ENCODE measurements at places on chromosomes 3 and 15.

DNA sequence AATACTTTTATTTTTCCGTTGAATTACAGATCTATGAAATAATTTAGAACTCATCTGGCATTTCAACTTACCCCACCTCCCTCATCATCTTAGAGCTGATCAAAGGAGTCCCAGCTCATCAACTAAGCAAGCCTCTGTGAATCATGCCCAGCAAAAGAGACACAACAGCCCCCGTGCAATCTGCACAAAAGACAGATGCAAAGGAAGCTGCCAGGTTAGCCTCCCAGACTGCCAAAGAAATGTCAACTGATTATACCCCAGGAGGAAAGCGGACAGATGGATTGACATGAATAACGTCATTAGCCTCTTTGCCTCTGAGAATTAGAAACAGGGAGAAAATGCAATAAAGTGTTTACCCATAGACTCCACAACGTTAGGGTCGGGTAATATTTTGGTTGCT lies 75.0 kb downstream of the GABRB3 start:
- DNase-seq = no peak

DNA sequence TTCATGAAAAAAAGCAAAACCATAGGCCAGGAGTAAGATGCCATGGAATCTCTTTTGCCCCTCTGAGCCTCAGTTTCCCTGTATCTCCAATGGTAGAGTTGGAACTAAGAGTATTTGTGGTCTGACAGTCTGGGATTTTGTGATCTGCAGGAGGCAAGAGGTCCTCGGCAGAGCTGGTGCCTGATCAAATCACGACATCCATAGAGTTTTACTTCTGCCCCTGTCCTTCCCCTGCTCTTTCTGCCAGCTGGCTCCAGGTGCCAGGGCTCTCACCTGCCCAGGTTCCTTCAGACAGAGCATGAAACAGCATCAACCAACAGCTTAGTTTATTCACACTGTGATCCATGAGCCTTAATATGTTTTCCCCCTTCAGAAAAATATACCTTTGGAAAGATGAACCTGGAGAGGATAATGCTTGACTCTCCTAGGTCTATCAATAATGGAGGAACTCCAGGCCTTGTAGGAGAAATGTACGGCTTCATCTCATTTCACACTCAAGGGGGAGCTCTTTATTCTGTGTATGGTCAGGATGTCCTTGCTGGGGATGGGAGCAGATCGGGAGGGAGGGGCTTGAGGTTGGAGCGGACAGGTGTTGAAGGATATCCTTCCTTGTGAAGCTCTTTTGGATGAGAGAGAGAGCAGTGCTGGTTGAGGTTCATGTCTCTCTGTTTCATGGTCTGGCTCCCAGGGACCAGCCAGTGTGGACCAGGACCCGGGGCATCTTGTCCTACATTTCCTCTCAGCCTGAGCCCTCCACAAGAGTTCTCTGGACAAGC lies 309.9 kb downstream of the RPLP1 start:
- no peak for DNase-seq

- no peak for DNase-seq
These were observed 1.4 kb upstream of the ETFA start for GRCh38 chr15:76312540-76313174.

DNA sequence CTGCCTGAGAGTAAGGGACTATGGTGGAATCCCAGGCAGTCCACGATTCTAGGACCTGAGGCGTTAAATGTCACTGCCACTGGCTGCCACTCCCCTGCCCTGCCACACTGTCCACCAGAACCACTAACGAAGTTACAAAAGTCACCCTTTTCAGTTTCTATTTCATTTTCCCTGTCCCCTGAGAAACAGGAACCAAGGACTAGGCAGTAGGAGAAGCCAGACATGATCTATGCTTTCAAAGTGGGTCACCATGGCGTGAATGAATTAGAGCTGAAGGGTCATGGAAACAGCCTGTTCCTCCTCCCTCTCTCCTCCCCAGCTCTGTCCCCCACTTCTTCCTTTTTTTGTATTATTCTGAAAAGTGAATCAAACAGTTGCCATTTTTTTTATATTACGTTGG lies 9.1 kb upstream of the ADPRH start:
- no peak for DNase-seq

DNA sequence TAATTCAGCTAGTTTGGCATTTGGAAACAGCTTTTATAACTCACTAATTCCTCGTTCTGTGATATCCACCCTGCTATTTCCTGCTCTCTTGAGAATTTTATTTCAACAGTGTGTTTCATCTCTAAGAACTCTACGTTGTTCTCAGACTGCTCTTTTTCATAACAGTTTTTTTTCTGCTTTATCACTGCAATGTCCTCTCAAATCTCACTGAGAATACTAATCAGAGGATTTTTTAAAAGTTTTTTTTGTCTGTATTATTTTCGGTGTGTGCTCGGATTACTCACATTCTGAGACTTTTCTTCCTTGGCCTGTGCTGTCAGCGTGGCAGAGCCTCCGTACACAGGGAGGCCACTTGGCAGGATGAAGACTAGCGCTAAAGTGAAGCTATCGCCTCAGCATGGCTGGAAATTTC lies 59.4 kb upstream of the NEO1 start:
- no peak for DNase-seq

DNA sequence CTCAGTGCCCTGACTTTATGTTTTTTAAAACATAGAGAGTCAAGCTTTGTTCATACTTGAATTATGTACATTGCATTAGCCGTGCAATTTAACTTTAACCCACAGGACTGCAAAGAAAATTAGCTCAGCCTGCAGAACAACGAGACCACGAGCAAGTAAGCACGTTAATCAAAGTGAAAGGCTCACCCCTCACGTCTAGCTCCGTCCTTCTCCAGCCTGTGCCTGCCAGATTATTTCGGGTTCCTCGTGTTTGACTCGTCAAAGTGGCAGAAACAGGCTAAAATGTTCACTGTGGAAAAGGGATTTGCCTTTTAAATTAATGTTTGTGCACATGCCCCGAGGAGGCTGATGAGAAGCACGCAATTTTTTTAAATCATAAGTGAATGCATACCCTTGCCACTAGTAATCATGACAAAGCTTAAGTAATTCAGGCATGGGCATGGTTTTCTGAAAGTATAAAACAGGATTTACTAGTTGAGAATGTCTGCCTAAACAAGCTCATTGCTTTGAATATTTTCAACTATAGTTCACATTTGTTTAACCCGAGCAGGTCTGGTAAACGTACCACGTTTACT lies 15.3 kb downstream of the ZBTB38 start:
- DNase-seq = no peak

DNA sequence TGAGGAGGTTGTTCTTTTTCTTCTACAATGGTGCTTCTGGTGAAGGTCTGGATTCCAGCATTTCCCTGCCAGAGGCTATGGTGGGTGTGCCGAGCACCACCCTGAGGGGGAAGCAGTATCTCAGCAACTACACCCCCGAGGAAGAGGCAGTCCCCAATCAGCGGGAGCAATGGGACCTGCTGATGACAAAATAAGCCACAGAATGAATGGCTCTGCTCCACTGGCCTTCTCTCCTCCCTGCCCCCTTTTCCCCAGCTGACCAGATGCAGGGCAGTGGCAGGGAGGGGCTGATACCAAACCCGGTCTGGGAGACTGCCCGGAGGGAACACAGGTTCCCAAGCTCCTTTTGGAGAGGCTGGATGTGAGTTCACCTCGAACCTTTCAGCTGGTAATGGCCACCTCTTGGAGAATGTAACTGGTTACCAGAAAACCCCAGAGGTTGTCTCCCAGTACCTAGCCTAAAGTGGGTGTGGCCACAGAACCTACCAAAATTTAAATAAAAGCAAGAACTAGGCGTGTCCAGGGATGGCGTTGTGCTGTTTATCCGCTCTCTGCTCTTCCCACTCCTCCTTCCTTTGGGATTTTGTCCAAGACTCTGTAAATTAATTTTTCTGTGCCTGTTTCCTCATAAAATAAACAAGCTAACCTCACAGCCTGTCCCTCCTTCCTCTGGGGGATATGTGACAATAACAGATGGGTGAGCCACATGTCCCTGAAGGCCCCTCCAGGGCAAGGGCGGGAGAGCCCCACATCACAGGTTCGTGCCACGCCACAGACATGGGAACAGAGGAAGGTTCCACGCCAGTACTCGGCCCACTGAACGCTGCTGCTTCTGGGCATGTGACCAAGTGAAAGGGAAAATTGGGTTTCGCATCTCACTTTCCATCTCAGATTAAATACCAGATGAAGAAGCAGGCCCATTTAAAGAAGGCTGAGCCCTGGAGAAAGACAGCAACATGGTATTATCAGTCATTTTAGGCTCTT lies 35.1 kb upstream of the SPTBN5 start:
- DNase-seq = peak; percentile 63

GRCh38 chr15:90989040-90989768 lies 5.1 kb downstream of the PRC1 start:
- no peak for DNase-seq

DNA sequence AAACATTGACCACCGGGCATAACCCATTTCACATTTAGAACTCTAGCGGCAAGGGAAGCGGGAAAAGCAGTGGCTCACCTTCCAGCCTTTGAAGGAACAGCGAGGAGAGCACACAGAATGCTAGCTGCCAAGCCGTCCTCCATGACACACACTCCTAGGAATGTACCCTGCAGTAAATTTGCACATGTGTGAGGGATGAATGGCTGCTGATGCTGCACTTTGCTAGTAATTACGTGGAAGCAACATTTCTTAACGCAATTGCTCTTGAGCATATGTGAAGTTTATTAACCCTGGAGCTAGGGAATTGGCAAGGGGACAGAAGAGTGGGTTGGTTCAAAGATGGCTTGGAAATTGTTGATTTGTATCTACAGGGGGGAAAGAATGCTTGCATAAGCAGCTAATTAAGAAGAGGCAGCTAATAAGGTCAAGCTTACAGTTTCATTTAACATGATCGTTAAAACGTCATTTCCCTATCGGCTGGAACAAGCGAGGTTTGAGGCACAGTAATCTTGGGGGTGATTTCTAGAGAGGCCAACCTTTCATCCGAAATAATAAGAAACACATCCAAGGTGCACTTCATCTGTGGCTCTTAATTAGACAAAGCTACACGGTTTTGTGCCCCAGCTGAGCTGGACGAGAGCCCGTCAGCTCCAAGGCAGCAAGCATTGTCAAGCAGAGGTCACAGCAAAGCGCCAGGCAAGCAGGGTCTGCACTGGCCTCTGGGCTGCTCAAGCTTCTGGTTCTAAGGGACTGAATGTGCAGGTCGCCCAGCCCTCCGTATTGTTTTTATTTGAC lies 123.4 kb downstream of the CHSY1 start:
- DNase-seq = no peak

DNA sequence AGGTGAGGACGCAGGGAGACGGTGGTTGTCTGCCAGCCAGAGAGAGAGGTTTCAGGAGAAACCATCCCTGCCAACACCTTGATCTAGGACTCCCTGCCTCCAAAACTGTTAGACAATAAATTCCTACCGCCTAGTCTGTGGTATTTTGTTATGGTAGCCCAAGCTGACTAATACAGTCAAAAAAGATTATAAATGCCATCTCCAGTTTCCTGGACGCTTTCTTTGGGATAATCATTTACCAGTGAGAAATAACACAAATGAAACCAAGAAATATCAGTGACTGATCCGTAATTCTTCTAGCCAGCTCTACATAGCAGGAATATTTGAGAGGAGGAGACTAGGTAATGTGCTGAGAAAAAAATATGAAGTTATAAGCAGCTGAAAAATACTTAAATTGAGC lies 707.8 kb upstream of the LMCD1 start:
- DNase-seq = no peak

GRCh38 chr15:63319065-63319464 lies 41.7 kb downstream of the APH1B start:
- DNase-seq = no peak

DNA sequence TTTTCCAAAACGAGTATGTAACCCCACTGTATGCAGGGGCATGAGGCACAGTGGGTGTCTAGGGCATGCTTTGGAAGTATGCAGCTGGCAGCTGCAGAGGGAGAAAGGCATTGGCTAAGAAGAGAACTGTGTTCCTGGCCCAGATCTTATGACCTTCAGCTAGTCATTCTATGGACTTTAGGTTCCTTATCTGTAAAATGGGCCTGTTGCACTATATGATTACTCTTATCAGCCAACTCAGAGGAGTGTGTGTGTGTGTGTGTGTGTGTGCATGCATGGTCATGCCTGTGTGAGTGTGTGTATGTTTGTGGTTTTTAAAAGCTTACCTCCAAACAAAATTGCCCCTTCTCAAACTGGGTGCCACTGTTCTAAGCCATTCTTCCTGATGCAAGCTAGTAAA lies 27.4 kb upstream of the CHST2 start:
- no peak for DNase-seq

DNA sequence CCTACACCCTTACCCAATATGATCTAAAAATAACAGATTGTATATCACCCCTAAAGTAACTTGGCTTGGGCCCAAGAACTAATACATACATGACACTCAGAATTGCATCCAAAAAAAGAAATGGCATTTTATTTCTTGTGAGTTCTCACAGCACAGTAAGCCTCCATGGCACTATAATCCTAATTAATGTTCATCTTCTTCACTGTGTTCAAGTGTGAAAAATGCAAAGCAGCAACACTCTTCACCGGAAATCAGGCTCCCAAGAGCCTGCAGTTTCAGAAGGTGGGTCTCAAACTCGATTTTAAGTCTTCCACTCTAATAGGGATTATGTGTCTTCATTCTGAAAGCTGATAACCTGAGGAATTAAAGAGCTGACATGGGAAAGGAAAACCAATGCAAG lies 142.8 kb upstream of the TSC22D2 start:
- no peak for DNase-seq

DNA sequence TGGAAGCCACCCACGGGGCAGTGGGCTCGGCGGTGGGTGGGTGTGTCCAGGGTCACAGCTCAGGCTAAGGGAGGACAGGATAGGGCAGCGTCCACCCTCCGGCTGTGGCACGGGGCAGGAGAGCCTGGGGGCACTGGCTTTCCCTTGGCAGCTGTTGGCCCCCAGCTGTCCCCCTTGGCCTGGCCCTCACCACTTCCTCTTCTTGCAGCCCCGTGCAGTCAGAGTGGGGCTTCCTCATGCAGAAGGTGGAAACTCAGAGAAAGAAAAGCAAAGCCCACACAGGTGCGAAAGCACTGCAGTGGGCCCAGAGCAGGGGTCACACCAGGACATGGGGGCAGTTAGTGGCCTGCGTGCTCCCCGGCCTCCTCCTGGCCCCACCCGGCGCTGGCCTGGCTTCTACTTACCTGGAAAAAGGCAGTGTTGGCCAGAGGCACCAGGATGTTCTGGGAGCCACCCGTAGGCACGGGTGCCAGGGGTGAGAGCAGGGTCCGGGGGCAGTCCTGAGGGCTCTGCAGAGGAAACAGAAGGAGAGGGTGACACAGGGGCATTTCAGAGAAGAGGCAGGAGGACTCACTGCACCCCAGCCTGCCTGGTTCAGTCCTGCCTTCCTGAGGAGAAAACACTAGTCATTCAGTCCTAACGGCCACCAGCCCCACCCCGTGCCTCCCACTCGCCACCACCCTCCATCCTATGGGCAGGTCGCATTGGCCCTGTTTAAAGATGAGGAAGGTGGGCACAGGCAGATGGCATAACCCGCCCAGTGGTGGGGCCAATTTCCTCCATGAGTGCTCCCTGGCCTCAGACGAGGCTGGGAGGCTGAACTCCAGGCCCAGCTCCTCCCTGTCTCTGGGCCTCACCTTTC lies 28.3 kb downstream of the PLXND1 start:
- DNase-seq = no peak

Measured in left ventricle myocardium inferior (tissue), 1 donor.